ENCODE measurements at places on chromosomes 3 and 15. TPM values are rescaled to one million over a fixed set of nuclear protein-coding genes. Genes with fewer than 3 reads are reported as not detected.

Gene ENTPD3
- 0.35 TPM for polyA plus RNA-seq

DNA sequence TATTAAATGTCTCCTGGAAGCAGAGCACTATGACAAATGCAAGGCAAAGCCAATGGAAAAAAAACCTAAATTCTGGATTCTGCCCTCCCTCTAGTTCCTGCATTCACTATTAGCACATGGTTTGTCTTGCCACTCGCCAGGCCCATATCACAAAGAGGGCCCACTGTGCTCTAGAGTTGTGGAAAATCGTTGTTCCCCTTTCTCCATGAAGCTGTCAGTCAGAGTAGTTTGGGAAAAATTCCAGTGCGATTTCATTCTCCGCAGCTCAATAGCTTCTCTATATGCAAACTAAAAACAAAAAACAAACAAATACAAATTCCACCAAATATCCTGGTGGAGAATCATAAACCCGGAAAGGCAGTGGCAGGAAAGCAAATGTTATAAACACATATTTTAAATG, 77.3 kb downstream of the RORA start:
- no peak for DNase-seq

- DNase-seq: no peak
Measured at GRCh38 chr3:69203631-69204314, 81.4 kb upstream of the LMOD3 start.

DNA sequence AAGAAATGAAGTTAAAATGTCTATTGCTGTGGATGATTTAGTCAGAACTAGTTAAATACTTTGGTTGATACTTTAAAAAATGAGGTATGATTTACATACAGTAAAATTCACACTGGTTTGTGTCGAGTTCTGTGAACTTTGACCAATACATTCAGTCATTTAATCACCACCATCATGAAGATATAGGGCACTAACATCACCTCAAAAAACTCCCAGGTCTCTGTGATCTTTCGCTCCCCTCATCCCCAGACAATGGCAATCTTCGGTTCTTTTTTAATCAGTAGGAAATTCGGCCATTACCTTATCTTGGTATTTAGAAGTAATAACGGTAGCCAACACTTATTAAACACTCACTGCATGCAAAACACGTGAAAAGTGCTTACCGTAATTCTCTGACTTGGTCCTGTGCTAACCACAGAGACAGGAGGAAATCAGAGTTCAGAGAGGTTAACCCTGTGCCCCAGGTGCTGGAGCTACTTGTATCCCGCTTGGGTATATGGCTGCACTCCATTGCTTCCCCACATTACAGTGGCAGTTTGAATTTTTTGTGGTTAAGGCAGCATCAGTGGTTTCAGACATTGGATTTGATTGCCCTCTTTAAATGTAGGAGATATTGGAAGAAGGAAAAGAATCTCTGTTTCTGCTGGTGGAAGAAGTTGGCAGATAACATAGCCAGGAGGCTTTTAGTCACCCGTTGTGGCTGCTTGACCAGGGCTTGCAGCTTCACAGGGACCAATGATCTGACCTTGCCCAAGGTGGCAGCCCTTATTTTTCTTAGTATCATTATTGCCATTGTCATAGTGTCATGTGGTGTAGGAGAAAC, 4.2 kb downstream of the PLCL2 start:
- DNase-seq: no peak

DNA sequence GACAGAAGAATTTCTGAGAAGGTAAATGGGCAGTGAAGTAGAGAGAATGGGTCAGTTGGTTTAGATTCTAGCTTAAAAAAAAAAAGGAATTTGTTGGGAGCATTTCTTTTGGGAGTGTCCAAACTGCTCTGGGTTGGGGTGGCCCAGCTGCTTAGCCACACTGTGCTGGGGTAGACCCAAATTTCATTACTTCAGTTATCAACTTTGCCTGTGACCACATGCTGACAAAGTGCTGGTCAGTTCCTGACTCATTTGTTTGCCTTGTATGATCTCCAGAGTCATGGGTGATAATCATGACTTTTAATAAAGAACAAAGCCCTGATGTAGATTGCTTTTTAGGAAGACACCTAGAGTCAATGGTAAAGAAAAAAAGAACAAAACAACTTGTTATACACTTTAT, 121.5 kb upstream of the FGF7 start:
- no peak for DNase-seq

DNA sequence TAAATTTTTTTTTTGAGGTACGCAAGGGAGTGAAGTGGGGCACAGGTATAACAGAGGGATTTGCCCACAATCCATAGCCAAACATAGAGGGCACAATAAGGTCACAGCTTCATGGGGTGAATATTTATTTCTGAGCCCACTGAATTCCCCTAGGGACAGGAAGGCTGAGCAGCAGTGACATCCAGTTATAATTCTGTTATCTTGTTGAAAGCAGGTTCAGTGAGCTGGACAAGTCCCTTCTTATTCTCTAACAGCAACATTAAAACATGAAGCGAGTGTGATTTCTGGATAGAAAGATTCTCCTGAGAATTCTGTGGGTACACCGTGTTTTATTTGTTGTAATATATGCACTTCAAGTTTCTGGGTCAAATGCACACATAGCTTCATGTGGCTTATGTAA, 538.2 kb downstream of the NAALADL2 start:
- DNase-seq: no peak

GRCh38 chr3:169232863-169233262, 430.6 kb downstream of the MECOM start:
- no peak for DNase-seq

Gene PLSCR1
- polyA plus RNA-seq: 43.8 TPM

Gene RLBP1
- polyA plus RNA-seq: not detected

Gene HRH1
- 0.15 TPM for polyA plus RNA-seq

DNA sequence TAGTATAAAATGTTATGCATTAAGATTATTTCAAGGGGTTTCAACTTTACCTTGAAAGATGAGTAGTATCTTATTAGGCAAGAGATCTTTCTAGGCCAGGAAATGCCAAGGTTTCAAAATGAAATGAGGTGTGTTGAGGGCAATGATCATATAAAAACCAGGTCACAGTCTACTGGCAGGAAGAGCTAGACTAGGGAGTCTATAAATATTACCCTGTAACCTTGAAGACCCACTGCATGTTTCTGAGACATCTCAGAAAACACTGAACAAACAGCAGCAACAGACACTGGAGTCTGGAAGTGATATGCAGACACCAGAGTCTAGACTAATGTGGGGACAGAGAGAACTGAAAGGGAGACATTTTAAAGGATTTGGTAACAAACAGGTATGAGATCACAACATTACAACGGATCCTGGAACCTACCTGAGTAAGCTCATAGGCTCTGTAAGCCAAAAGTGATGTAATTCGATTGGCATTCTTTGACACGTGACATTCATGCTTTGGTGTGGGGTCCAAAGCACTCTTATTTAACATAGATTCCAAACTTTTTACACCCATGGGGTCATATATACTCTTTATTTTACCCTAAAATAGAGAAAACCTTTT, 15.0 kb downstream of the TASOR start:
- DNase-seq: no peak

- peak; percentile 77 for DNase-seq
Measured at GRCh38 chr15:77495838-77496596, 75.3 kb downstream of the HMG20A start.

Gene RHOA
- polyA plus RNA-seq: 226 TPM

Gene UNC13C
- polyA plus RNA-seq: not detected

GRCh38 chr3:151995091-151995490, 121.6 kb downstream of the SUCNR1 start:
- no peak for DNase-seq

DNA sequence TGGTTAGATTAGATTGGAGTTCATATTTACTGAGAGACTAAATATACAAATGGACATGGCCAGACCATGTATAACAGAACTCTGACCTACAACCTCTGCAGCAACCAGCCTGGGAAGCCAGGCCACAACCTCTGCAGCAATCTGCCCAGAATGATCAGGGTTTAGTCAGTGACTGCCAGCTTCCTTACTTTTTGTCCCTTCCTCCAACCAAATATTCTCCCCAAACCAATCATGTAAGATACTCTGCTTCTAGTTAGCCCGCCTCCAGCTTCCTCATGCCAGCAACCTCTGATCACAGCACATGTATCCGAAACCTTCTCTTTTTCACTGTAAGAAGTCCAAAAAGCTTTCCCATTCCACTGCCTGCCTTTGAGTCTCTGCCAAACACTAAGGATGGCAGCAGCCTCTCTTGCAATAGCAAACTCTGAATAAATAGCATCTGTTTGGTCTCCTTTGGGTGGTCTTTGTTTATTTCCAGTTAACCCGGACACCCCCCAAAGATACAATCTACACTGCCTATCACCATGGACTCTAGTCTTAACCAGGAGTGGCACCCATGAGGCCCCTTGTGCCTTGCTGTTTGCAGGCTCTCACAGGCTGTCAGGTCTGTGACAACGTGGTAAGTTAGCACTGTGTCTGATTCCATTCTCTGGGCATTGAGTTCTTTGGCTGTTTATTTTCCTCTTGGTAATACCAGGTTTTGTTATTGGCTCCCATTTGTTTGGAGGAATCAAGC, 102.2 kb downstream of the ERC2 start:
- no peak for DNase-seq

Gene UBR1
- polyA plus RNA-seq: 4.7 TPM

Data from spleen (tissue), 13 donors.